ENCODE measurements at places on chromosomes 4 and X.

DNA sequence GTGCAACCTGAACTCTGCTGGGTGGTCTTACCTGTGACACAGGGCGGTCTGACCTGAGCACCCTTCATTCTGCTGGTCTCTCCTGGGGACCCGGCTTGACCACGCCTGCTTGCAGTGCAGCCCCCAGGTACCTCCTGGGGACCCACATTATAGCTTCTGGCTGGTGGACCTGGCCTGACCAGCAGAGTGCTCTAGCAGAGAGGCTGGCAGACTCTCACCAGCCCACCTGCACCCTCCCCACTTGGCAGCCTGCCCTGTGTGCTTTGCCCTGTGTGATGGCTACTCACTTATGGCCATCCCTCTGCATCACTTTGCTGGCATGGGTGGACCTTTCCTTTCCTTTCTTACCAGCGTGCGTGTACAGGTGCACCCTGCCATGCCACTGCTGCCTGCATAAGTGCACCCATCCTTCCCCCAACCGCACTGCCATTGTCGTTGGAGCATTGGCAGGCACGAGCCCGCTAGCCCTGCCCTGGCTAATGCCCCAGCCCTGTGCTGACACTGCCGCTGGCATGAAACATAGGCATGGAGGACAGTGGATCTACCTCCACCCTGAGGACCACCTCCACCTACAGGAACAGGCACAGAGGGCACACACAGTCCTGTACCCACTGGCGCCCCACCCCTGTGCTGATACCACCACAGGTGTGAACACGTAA is 21.5 kb upstream of the H2AZ1 start:
- no peak for DNase-seq

DNA sequence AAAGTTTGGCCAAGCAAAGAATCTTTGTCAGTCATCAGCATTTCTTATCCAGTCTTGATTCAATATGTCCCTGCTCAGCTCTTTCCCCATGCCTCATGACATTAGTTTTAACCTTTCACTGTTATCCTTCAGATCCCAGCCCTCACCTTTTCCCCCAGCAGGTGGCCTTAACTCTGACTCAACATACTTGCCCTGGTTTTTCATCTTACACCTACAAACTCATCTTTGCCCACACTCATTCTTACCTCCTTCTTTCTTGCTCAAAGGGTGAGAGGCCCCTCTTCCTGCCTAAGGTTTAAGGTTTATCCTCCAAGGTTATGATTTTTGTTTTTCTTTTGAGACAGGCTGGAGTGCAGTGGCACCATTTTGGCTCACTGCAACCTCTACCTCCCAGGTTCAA is 10.6 kb upstream of the ANXA5 start:
- no peak for DNase-seq

GRCh38 chr4:140122891-140123290 is 31.1 kb downstream of the MAML3 start:
- no peak for DNase-seq

DNA sequence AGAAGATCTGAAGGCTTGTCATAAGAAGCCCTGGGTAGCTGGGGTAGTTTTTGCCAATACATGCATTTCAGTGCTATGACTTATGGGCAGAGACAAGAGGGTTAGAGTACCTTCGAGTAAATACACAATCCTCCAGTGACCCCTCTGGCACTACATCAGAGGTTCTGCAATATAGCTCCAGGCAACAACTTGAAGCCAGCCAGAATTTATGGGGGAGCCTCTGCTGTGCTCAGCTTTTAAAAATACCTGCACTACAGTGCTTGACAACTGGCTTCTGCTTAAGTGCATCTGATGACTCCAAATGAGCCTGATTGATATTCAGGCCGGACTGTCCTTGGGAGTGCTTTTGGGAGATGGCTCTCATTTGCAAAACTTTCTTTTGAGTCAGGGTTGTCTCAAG is 44.9 kb upstream of the SMAD1 start:
- DNase-seq, result no peak
